Fibroblast of pulmonary artery (primary cell): ENCODE measurements at places on chromosomes 6 and 20.

GRCh38 chr6:54216336-54216735, 91.9 kb upstream of the TINAG start:
- DNase-seq, result no peak

GRCh38 chr6:139439349-139439748, 64.9 kb upstream of the CITED2 start:
- peak; percentile 28 for DNase-seq

- DNase-seq, result peak; percentile 67
These were observed 45.0 kb upstream of the RIPOR2 start for GRCh38 chr6:24980507-24981385.

DNA sequence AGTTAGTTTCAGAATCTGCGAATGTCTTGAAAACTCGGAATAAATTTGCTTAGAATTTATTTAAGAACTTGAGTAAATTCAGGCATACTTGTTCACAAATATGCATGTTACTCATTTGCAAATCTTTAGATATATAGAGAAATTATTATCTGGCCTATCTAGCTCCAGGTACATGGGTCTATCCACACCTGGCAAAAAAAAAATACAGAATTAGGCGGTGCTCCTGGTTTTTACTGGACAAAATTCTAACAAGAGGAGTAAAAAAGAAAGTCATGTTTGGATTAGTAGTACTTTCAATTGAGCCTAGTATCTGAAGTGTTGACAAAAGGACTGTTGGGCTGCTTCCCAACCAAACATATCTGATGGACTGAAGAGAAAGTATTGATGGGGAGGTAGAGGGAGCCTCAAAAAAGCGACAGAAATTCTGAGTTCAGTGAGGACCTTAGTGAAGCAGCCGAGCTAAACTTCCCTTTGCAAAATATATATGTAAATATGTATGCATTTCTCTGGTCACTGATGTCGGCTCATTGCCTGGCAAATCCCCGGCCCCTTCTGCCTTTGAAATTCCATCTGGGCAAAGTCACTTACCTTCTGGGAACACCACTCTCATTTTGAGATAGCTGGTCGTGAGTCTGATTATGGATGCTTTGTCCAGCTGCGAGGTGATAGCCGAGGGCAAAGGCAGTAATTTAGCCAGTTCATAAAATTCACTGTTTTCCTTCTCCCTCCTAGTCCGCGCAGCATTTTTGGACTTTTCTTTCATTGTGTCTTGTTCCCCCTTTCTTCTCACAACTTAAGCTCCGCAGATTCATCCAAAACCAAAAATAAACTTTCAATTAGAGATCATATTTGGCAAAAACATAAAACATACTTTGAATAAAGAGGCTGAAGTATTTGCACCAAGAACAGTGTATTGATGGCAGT, 1.8 kb downstream of the SIM1 start:
- DNase-seq, result no peak

- DNase-seq, result peak; percentile 61
These were observed 858 bp upstream of the PTPRK start for GRCh38 chr6:128521282-128521632.

- DNase-seq, result no peak
These were observed 3.1 kb upstream of the NKX2-2 start for GRCh38 chr20:21516861-21517565.

- DNase-seq, result no peak
These were observed 374 bp upstream of the ABCC10 start for GRCh38 chr6:43426928-43427405.

- DNase-seq, result peak; percentile 58
These were observed 216.0 kb downstream of the GJA1 start for GRCh38 chr6:121651420-121651819.

DNA sequence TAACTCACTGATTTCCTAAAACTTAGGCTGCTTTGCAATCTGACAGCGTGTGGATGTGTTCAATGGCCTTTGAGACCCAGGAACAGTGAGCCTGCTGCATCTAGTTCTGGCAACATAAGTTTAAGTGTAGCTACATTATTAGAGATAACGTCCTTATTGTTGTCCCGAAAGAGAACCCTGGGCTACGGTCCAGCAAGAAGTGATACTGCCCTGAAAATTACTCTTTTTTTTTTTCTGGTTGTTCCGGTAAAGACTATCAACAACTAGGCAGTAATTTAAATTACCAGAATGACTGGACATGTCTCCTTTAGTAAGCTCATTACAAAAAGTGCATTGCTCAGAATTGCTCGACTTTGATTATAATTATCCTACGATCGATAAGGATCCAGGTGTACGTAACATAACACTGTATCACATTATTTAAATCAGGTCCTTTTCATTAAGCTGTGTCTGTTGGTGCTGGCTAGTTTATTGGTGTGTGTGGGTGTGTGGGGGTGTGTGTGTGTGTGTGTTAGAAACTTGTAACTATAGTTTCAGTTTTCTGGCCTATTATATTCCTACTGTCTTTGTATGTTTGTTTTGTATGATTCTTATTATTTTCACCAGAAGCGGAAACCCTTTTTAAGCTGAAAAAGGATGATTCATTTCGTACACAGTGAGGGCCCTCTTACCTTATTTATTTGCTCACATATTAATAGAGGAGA, 3.0 kb downstream of the TSHZ2 start:
- peak; percentile 35 for DNase-seq

- DNase-seq, result peak; percentile 16
These were observed 195.5 kb downstream of the EYA4 start for GRCh38 chr6:133436652-133437051.

- DNase-seq, result no peak
These were observed 23.1 kb upstream of the SRSF6 start for GRCh38 chr20:43434565-43434964.

GRCh38 chr6:112018619-112019416, 35.1 kb upstream of the CCN6 start:
- peak; percentile 71 for DNase-seq

- no peak for DNase-seq
These were observed 49.8 kb upstream of the HEY2 start for GRCh38 chr6:125699591-125699990.

DNA sequence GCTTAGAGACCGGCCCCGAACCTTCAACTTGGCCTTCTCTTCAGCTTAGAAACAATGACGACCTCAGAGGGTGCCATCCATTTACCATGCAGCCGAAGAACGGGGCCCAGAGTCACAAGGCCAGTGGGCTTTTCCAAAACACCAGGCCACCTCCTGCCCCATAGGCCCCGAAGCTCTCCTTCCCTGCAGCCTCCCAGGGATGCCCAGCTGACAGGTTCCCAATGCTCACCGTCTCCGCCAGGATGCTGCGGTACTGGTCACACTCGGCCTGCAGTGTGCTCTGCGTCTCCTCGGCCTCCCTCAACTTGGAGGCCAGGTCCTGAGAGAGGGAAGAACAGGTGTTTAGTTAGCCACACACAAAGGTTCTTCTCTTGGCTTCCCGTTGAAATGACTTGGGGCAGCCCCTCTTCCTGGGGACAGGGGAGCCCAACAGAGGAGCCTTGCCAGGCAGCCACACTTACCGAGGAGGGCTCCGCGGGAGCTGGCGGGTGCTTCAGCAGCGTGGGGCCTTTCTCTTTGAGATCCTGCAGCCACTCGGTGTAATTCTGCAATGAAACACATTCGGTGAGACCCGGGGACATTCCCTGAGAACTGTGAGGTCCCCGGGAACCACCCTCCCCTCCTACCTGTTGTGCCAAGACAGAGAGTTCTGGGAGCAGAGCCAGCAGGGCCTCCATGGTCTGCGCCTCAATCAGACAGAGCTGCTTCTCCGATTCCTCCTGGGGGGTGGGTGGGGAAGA, 51.5 kb downstream of the DSTN start:
- DNase-seq, result no peak

DNA sequence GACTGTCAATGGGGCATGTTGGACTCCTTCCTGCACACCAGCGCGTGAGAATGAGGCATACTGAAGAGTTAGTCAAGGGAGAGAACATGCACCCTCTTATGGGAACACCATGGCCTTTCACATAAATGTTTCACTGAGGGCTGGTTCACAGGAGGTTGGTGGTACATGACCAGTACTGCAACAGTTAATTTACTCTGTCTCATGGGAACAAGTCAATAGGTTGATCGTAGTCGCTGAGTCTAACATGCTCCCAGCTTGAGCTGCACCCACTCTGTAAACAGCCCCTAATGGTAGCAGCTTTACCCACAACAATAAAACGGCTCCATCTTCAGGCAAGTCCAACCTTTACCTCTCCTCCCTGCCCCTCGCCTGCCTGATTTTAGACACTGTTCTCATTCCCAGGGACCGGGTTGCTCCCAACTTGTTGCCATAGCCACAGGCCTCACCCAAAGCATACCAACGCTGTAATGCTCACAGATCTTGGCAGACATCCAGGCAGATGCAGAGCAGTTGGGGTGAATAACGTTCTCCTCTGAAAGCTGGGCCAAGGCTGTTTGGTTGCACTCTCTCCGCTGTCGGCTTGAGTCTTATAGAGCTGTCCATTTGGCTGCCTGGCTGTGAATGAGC, 111.3 kb downstream of the LY86 start:
- DNase-seq, result peak; percentile 96

DNA sequence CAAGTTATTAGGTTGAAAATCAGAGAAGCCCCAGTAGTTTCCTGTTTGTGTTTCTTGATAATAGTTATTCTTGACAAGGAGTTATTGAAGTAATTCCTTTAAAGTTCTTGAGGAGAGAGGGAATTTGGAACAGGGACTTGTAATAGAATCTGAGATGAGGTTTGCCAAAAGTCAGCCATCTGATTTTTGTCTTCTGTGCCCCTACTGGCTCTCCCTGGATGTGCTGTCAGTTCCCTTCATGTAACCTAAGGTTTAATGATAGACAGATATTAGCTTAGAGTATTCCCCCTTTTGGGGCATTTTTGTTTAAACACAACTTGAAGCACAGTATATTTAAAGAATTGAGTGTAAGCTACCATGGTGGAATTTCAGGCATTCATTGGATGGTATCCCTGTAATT, 71.4 kb downstream of the CARMIL1 start:
- DNase-seq, result no peak

DNA sequence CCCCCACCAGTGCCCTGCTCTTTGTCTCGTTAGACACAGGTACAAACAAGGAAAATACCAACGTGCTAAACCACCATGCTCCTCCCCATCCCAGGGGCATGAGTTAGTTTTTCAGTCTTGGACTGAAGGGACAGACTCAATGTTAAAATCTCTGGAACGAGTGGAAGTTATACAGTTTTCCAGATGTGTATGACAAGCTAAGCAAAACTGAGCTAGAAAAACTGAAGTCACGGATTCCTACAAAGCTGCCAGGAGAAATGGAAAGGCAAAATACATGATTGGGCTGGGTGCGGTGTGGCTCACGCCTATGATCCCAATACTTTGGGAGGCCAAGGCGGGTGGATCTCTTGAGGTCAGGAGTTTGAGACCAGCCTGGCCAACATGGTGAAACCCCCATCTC, 34.3 kb upstream of the QKI start:
- DNase-seq, result no peak

GRCh38 chr20:5056801-5057599, 55.7 kb upstream of the SLC23A2 start:
- DNase-seq, result peak; percentile 40

- peak; percentile 98 for DNase-seq
These were observed 30.4 kb downstream of the ZC3H12D start for GRCh38 chr6:149454346-149454848.

DNA sequence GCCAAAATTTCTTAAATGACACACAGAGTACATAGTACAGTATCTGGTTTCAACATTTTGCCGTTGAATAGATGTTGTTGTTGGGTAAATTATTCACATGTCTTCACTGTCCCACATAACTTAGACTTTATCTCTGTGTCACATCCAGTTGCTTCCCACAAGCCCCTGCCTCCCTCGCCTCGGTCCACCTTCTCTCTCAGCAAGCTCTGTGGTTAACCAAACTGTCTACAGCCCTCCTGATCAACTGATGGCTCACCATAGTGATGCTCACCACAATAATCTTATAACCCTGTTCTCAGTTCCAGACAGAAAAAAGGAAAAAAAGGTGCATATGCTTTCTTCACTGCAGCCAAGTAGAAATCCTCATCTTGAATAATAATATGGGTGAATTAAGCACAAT, 23.0 kb downstream of the IL17F start:
- no peak for DNase-seq

DNA sequence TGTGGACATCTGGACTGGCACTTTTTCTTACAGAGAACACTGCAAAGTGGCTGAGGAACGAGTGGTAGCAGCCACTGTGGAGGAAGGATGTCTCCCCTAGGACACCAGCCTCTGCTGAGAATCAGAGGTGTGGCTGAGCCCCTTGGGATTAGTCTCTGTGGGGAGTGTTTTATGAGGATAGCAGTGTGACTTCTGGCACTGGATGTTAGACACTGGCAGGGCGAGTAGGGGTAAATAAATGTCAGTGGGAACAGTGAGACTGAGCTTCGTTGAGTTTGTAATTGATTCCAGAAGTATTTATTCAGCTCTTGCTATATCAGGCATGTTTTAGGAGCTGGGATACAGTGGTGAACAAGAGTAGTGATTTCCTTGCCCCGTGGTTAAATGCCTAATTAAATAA, 124.0 kb downstream of the JARID2 start:
- DNase-seq, result no peak

DNA sequence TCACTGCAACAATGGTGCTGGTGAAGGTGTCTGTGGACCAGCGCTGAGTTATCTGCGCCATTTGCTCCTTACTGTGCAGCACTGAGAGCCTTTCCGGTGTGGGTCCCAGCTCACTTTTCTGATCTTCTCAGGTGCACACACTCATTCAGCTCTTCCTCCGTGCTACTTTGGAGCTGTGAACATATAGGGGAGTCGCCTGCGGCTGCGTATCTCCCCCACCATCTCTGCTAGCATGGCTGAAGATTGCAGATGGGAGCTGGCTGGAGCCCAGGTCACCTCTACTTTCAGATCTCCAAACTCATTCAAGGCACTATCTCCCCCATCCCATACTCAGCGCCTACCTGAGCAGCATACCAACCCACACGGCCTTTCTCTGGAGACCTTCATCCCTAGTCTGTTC, 96.9 kb downstream of the DHX35 start:
- DNase-seq, result no peak

DNA sequence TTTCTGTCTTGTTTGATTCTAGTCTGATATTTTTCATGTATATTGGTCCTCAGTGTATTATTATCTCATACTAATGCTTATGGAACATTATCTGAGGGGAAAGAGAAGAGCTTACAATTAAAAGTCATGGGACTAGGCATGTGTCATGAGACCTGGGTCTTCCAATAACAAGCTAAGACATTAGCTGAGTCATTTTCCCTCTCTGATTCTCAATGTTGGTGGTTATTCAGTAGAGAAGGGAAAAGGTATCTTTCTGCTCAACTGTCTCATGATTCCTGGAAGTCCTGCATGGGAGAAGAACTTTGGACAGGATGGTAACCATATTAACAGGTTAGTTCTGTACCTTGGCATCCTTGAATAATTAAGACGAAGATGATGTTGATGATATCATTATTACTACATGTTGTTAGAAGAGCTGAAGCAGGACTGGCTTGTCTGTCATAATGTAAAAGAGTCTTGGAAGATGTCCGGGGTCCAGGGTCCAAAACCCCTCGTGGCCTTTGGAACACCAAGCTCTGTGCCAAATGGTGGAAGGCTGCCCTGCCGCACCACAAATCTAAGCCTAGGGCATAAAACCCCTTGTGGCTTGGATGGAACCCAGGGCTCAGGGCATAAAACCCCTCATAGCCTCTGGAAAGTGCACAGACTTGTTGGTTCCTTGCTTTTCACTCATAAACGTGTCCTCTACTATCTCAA, 19.1 kb downstream of the TRIM38 start:
- no peak for DNase-seq
